Endothelial cell of coronary artery (primary cell): ENCODE measurements at places on chromosomes 7 and 10. TPM values are rescaled to one million over a fixed set of nuclear protein-coding genes. Genes with fewer than 3 reads are reported as not detected.

Gene MSMB
- 0.27 TPM in 1 of 2 replicates, not detected in the other for total RNA-seq

Gene CCDC6
- total RNA-seq, result 19.0 and 24.4 TPM in 2 replicates

Gene TMEM130
- not detected in 2 replicates for total RNA-seq

Gene NUB1
- 29.2 and 35.8 TPM in 2 replicates for total RNA-seq

Gene EEF1AKMT2
- 13.9 and 18.3 TPM in 2 replicates for total RNA-seq

Gene MMD2
- not detected in 2 replicates for total RNA-seq

Gene GNAT3
- not detected in 2 replicates for total RNA-seq

Gene FAM24B
- total RNA-seq, result 6.6 and 9.7 TPM in 2 replicates

Gene SPDYE6
- not detected in 2 replicates for total RNA-seq

Gene MSS51
- 0.54 and 1.2 TPM in 2 replicates for total RNA-seq

Gene CDK6
- total RNA-seq, result 20.2 and 27.0 TPM in 2 replicates

Gene THSD7A
- 21.1 and 47.2 TPM in 2 replicates for total RNA-seq
